ENCODE measurements at places on chromosomes 1 and 21.
A peak's percentile ranks its signal among the peaks of the same experiment; 100 is the strongest.

DNA sequence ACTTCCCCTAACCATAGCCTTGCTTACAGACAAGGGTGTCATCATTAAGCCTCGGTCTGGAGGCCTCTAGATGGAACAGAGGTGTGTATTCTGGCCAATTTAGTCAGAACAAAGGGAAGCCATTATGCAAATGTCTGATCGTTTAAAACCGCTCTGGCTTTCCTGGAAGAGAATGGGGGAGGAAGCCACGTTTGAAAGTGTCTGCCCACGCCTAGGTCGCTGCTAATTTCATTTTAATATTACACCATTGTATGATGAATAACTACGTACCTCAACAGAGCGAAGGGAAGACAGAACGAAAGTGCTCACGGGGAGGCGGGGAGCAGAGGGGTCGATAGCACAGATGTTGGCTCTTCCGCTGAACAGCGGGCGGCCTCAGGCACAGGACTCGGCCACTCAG is 41.1 kb upstream of the CSF3R start:
- DNase-seq = no peak

- peak; percentile 9 for DNase-seq
Observed at GRCh38 chr1:179550746-179551682, 24.7 kb downstream of the NPHS2 start.

DNA sequence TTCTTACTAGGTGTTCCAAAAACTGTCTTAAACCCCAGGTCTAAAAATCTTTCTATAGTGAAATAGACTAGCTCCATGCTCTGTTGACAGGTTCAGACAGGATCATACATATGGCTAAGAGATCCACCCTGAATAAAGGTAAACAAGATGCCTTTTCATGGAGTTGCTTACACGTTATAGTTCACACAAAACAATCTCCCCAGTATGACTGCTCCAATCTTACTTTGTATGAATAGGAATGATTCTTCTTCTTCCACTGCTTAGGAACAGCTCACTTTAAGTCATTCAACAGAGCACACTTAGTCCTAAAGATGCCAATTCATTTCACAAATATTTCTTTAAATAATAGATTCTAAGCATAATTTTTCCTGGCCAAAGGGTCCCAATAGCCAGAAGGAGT is 16.0 kb downstream of the ELK4 start:
- DNase-seq = peak; percentile 29

DNA sequence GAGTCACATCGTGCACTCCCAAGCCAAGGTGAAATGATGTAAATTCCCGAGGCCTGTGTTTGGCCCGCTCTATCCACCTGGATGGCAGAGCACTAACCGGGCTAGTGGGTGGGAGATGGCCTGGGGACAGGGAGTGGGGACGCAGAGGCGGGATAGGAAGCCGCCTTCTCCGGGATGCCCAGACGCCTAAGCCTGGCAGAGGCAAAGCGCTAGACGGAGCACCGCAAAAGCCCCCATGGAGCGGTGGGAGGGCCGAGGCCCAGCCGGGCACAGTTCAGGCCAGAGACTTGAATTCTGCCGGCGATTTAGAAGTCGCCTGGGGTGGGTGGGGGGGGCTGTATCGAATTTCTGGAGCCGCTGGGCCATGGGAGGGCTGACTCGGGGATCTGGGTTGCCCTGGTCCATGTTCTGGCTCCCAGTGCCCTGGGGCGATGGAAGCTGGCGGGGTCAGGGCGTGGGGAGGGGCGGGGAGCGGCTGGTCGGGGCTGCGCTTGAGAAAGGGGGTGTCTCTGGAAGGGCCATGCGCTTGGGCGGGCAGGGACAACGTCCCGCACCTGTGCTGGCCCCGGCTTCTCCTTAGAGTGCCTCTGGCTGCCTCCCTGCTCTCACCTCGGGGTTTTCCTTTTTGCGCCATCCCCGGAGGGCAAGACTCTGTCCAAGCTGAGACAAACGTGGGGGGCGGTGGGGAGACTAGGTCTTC is 28.0 kb downstream of the KIAA2013 start:
- DNase-seq = no peak

GRCh38 chr1:150922519-150922975 is 3.6 kb upstream of the SETDB1 start:
- peak; percentile 95 for DNase-seq

All from mammary epithelial cell (primary cell).